ENCODE measurements at places on chromosomes 13 and 19.

DNA sequence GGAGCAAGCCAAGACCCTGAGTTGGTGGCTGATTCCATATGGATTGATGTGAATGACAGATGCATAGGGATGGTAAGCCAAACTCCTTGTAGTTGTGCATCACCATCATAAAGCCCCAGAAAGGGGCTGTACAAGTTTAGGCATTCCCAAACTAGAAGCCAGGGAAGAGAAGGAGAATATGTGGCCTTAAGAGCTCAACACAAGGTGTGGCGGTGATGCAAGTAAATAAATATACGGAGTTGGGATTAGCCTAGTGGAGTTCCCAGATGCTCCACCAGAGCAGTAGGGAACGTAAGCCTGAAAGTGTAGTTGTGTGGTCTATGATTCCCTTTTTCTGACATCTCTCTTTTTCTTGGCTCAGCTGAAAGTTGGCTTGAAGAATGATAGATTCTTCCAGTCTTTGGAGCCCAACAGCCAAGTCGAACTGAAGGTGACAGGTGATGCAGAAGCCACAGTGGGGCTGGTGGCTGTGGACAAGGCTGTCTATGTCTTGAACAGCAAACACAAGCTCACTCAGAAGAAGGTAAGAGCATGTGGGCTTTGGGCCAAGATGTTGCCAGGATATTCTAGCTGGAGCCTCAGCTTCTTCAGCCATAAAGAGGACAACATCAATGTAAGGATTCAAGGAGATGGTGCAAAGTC, 30.1 kb downstream of the RDH8 start:
- DNase-seq = no peak

GRCh38 chr13:26186995-26187394, 35.1 kb downstream of the RNF6 start:
- no peak for DNase-seq

DNA sequence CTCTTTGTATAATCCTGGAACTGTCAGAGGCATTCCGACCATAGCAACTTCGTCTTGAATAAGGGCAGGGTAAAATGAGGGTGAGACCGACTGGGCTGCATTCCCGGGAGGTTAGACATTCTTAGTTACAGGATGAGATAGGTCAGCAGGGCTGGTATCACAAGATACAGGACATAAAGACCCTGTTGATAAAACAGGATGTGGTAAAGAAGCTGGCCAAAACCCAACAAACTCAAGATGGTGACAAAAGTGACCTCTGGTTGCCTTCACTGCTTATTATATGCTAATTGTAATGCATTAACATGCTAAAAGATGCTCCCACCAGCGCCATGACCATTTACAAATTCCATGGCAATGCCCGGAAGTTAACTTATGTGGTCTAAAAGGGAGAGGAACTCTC, 27.7 kb upstream of the MBNL2 start:
- DNase-seq = no peak

- no peak for DNase-seq
Observed at GRCh38 chr13:37608750-37609339, 10.3 kb upstream of the POSTN start.

DNA sequence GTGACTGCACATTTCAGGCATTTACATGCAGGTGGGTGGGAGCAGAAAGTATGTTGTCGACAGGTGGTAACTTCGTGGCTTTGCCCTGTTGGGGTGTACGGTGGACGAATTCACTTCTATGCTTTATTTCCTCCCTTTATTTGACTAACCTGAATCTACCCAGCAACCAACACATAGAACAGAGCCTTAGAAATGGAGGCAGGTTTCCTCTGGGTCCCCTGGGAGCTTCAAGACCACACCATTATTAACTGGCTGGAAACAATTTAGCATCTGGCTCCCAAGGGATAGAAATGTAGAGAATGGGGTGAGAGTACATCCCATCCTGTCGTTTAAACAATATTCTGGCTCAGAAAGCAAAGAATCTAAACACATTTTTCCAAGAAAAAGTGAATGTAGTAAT, 244.4 kb downstream of the DLEU7 start:
- no peak for DNase-seq

GRCh38 chr13:113538689-113539058, 45.9 kb upstream of the TFDP1 start:
- no peak for DNase-seq

- no peak for DNase-seq
Observed at GRCh38 chr13:79289571-79289970, 116.5 kb downstream of the RBM26 start.

GRCh38 chr19:10214784-10215183, 16.3 kb downstream of the S1PR2 start:
- no peak for DNase-seq

DNA sequence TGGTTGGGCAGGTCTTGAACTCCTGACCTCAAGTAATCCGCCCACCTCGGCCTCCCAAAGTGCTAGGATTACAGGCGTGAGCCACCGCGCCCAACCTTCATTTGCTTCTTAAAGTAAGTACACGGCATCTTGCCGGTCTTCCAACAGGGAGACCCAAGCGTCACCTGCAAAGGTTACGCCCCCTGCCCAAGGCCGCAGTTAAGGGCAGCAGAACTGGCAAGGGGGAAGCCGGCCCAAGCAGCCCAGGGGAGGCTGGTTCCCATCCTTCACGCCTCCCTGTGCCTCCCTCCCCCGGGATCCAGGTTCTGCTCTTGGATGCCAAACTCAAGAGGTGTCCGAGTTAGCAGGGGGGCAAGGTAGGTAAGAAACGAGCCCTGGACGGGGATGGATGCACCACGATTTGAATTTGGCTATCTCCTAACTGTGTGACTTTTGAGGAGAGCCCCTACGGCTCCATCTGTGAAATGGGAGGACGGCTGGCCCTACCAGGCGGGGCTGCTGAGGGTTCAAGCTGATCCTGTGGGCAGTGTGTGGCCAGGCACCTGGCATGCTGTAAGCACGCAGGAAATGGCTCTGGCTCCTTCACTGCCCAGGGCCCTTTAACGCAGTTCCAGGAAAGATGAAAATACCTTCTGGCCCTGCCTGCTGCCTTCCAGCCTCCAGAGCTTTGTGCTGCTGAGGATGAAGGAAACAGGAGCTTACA, 9.0 kb downstream of the RFX1 start:
- DNase-seq = no peak

GRCh38 chr13:62043600-62043999, 628.0 kb upstream of the PCDH20 start:
- DNase-seq = no peak

GRCh38 chr13:98385606-98386005, 191.3 kb downstream of the STK24 start:
- DNase-seq = no peak

DNA sequence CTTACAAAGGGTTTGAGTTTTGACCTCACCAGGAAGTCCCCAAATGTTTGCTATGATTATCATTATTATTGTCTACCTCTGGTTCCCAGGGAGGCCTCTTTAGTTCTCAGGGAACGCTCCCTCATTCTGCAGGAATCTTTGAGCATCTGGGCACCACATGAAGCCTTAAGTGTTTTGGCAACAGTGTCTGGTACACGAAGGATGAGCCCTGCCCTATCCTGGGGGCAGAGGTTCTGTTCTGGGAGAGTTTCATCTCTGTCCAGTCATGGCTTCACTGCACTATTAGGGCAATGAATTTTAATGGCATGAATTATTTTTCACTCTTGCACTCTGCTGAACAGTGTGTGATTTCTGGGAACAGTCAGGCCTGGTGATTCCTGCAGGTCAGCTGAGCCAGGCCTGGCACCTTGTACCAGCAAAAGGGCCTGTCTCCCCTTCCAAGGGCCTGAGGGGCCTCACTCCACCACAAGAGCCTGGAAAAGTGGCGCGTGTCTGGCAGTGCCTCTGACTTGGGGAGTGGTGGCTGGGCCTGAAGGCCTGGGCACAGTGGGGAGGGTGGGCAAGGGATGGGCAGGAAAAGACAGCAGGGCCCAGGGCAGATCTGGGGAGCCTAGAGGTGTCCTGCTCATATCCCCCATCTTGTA, 4.6 kb downstream of the FAM187B start:
- DNase-seq = no peak

GRCh38 chr13:98542568-98543377, 34.1 kb downstream of the STK24 start:
- DNase-seq = no peak

GRCh38 chr19:43594710-43595604, 977 bp downstream of the IRGQ start:
- no peak for DNase-seq

- DNase-seq = no peak
Observed at GRCh38 chr19:31256593-31256960, 92.7 kb downstream of the TSHZ3 start.

- DNase-seq = no peak
Observed at GRCh38 chr19:8004723-8005513, 523 bp downstream of the ELAVL1 start.

DNA sequence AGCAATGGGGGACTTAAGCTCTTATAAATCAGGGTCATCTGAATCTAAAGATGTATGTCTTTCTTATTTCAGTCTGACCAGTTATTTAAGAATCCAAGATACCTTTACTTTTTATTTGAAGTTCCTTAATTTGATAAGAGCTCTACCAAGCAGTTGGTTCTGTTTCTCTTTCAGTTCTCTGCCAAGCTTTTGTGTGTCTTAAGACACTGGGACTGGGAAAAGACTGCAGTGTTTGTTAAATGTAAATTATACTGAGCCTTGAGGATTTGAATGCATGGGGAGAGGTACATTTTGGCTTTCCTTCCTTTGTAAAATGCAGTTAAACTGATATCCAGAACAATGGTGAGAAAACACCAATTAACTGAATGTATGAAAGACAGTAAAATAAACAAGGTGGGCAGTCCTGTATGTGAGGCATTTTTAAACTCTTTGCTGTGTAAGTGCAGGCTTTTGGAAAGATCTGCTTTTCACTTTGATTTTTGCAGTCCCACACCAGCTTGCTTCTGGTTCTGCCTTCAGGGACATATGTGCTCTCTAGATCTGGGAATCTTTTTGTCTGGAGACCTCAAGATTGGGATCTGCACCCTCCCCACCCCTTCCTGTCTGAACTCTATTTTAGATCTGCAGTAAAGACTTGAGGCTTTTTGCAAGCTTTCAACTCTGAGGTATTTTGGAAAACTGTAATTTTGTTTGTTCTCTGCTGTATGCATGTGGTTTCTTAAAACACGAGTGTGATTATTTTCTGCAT, 77.6 kb downstream of the LRCH1 start:
- DNase-seq = no peak

DNA sequence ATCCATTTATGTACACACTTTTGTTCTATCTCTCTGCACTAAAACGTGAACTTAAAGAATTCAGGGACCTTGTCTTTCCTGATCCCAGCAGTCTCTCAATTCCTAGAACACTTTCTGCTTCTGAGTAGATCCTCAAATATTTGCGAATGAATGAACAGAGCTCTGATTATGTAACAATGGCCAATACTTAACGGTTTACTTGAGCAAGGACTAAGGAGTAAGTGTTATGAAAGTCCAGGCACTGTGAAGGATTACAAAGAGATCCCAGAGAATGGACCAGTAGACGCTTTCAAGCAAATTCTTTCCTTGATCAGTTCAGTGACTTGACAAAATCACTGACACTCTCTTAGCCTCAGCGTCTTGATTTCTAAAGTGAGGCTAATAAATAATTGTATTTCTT, 514.5 kb upstream of the KLHL1 start:
- DNase-seq = no peak

DNA sequence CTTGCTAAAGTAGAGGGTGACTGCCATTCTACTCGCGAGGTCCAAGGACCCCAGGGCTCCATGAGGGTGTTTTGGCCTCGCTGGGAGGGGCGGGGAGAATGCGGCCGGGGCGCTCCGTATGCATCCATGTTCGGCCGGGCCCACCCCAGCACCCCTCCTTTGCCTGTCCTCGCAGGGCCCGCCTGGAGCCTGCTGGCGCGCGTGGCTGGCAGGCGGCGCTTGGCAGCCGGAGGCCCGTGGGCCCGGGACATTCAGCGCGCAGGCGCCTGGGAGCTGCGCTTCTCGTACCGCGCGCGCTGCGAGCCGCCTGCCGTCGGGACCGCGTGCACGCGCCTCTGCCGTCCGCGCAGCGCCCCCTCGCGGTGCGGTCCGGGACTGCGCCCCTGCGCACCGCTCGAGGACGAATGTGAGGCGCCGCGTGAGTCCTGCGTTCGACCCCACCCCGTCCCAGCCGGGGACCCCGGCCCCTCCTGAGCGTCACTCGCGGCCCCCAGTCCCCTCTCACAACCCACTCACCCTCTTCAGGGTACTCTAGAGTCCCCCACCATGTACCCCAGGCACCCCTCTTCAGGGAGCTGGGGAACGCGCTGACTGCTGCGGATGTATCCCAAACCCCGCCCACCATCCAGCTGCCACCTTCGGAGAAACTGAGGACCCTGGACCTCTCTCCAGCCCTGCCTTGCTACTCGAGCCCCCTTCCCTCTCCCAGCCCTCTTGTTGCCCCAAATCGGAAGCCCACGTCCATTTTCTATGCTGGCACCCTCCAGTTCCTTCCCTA, 4.1 kb downstream of the DLL3 start:
- DNase-seq = peak; percentile 93

GRCh38 chr19:4446704-4447200, 10.8 kb downstream of the UBXN6 start:
- no peak for DNase-seq

DNA sequence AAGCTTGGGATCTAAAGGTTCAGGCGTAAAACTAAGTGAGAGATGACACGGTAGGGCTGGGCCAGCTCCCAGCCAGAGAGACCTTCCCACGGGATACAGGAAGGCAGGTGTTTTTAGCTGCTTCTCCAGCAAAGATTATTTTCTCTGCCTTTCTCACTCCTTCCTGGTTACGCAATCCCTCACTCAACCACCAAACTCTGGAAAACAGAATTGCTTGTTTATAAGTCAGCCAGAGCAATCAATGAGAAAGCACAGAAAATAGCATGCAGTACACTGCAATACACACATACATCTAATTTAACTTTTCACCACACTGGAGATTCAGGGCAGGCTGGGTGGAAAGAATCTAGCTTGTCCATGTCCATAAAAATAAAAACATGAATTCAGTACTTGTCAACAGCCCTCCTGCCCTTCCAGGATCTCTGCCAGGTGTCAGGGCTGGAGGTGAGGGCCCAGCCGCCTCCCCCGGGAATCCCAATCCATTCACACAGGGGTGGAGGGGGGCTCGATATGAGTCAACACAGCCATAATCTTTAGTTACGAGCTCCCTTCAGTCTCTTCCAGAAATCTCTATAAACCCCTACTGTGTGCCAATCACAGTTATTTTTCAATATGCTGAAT, 12.2 kb downstream of the RHPN2 start:
- no peak for DNase-seq

- DNase-seq = no peak
Observed at GRCh38 chr19:45075301-45076028, 813 bp downstream of the ZNF296 start.

DNA sequence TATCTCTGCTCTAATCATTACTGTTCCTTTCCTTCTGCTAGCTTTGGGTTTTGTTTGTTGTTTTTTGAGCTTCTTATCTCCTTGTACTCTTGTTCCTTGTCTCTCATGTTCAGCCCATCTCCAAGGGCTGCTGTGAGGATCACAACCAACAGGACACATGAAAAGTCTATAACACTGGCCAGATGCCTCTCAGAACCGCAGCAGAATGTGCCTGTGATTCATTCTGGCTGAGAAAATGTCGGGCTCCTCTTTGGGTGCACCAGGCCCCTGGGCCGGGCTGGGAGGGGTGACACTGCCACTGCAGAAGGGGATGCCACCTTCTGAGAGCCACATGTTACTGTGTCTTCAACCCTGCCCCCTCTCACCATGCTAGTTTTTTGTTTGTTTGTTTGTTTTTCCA, 48.0 kb downstream of the GGACT start:
- no peak for DNase-seq

- DNase-seq = no peak
Observed at GRCh38 chr19:12665281-12665573, 1.3 kb downstream of the MAN2B1 start.

GRCh38 chr19:7955696-7956095, 12.2 kb upstream of the TIMM44 start:
- DNase-seq = no peak
